CD4-positive, alpha-beta T cell treated with Interleukin-15 for 1 hour (primary cell): ENCODE measurements at places on chromosomes 1 and 21.

GRCh38 chr21:38337793-38338192 lies 81.0 kb downstream of the KCNJ15 start:
- no peak for DNase-seq

DNA sequence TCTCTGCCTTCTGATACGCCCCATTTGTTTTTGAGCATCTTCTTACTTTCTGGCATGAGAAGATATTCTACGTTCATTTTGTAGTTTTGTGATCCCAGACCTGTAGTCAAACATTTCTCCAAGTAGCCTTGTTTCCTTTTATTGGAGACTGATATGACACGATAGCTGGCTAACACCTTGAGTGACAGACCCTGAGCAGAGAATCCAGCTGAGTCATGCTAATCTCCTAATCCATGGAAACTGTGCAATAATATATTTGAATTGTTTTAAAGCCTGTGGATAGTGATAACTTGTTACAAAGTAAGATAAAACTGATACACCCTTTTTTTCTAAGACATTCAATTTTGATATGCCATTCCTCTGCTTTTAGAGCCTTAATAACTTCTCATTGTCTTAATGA lies 1.2 kb upstream of the IFI44L start:
- DNase-seq: no peak

GRCh38 chr21:31558189-31558961 lies 101.1 kb upstream of the SOD1 start:
- DNase-seq: no peak

- DNase-seq: no peak
These were observed 27.6 kb upstream of the SIPA1L2 start for GRCh38 chr1:232657426-232658005.

GRCh38 chr1:57916041-57916440 lies 492.2 kb upstream of the DAB1 start:
- no peak for DNase-seq

- no peak for DNase-seq
These were observed 105.4 kb upstream of the FAM78B start for GRCh38 chr1:166272155-166272554.

- no peak for DNase-seq
These were observed 65.3 kb upstream of the MAN1A2 start for GRCh38 chr1:117301901-117302300.

DNA sequence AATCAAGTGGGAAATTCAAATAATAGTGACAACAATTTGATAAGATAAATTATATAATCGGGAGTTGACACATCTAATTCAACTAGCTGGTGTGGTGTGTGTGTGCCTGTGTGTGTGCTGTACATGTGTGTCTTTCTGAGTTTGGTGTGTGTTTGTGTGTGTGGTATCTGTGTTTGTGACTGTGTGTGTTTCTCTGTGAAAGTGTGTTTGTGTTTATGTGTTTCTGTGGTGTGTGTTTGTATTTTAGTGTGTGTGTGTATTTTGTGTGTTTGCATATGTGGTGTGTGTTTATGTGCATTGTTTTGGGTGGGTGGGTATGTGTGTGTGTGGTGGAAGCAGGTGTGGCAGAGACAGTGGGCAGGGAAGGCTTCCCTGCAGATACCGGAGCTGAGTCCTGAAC lies 4.8 kb upstream of the DSCAM start:
- no peak for DNase-seq

GRCh38 chr1:156026588-156026987 lies 5.8 kb upstream of the SSR2 start:
- no peak for DNase-seq

- no peak for DNase-seq
These were observed 77.7 kb downstream of the PCNX2 start for GRCh38 chr1:233217832-233218231.

DNA sequence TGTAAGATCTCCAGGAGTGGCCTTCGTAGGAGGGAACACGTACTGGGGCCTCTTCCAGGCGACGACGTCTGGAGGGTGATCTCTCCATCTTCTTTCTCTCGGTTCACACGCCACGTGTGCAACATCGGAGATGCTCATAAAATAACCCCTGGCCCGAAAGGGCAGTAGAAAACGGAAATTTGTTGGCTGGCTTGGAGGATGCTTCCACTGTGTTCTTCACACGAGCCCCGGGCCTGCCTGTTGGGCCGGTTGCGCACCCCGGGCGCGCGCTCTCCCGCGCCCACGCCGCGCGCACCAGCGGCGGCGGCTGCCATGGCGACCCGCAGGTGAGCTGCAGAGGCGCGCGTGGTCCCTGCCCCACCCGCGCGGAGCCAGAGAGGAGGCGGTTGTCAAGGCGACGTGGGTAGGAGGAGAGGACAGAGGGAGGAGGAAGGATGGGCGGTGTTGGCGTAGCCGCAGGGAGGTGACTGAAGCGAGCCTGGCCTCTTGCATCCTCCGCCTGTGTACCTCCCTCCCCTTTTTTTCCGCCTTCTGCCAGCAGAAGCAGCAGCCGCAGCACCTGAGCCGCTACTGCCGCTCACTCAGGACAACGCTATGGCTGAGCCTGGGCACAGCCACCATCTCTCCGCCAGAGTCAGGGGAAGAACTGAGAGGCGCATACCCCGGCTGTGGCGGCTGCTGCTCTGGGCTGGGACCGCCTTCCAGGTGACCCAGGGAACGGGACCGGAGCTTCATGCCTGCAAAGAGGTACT lies at the start of gene ELAPOR1:
ELAPOR1 (plus strand) TSS at position 526 of the 752 bp plus-strand sequence; CDS start at position 595, 69 bp downstream.
- DNase-seq: peak; percentile 94

DNA sequence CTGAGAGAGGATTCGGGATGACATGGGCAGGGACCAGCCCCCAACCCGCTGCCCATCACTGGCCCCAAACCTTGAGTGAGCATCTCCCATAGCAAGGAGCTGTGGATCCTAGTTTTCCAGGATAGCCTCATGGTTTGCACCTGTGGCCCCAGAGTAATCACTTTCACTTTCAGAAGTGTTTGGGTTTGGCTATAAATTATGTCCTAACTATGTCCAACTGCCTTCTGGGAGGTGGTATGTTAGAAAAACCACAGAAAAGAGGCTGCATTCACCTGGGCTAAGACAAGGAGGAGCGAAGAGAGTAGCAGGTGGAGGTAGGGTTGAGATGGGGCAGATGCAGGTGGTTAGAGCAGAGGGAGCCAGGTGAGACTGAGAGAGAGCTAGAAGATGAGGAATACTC lies 19.4 kb upstream of the CLIC6 start:
- DNase-seq: no peak

DNA sequence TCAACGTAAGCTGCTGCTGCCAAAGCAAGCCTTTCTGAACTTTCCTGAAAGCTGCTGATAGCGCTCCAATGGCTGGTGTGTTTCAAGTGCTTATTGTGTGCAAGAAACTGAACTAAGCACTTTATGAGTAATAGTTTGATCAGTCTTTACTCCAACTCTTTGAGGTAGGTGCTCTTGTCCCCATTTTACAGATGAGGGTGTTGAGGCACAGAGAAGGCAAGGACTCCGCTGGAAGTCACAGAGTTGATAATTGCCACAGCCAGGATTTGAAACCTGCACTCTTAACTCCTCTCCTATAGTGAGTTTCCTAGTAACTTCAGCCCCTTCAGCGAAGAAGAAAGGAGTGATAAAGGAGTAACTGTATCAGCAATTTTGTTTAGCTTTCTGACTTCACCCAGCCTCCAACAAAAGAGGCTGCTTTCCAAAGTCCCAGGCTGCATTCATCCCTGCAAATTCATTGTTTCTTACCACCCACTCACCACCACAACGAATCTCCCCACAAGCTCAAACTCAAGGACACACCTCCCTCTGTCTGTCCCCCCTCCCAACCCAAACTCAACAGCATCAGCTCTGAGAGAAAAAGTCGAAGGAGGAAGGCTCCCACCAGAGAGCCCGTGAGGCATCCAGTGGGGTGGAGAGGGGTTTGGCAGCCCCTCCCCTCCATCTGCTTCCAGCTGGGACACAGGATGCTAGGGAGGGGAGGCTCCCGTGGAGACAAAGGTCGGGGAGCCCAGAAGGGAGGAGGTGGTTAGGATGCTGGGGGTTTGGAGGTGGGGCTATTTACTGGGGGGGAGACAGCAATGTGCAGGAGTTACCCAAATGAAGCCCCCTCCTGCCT lies 139.6 kb downstream of the NAV1 start:
- DNase-seq: no peak

- DNase-seq: no peak
These were observed 20.9 kb upstream of the UBL4B start for GRCh38 chr1:110091381-110091780.

GRCh38 chr1:38123356-38124135 lies 77.0 kb upstream of the POU3F1 start:
- no peak for DNase-seq

- DNase-seq: no peak
These were observed 127.1 kb downstream of the HUNK start for GRCh38 chr21:31999810-32000468.

DNA sequence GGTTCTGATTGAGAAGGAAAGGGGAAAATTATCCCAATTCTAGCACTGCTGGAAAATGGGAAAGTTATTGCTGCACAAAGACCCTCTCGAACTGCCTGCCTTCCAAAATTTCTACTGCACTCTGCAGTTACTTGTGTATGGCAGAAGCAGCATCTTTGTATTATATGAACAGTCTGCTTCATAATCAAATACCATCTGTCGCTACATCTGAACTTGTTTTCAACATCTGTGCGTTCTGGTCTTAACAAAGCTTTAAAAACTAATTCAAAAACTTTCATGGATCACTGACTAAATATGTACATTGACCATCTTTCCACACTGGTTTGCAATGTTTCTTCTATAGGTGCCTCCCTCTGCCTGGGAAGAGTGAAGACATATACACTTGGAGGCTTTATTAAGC lies 79.2 kb downstream of the PROX1 start:
- no peak for DNase-seq

- no peak for DNase-seq
These were observed 137.7 kb downstream of the COL11A1 start for GRCh38 chr1:102970496-102971078.

GRCh38 chr1:239897458-239897857 lies 194.2 kb upstream of the FMN2 start:
- no peak for DNase-seq

GRCh38 chr1:5410652-5411051 lies 581.6 kb downstream of the NPHP4 start:
- DNase-seq: no peak

- DNase-seq: no peak
These were observed 5.3 kb upstream of the DDX59 start for GRCh38 chr1:200674838-200675587.

GRCh38 chr1:110160538-110161100 lies 10.3 kb downstream of the SLC6A17 start:
- no peak for DNase-seq

DNA sequence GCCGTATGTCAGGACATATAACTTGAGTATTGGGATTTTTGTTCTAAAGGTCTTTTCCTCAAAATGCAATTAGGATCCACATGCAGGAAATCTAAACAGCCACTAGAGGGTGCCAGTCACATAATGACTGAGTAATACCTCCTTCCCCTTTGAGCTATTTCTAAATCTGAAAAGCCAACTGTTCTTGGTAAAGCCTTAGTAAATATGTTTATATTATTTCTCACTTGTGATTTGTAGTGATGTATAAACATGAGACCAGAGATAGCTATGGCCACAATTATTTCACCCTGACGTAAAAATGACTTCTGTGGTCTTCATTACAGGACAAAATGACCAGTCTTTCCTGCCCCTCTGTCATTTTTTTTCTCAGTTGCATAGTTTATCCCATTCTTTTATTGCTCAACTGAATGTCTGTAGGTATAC lies 41.0 kb upstream of the DR1 start:
- DNase-seq: peak; percentile 27

GRCh38 chr1:155424091-155424490 lies 103.4 kb downstream of the RUSC1 start:
- no peak for DNase-seq

GRCh38 chr1:39167632-39168209 lies 36.8 kb upstream of the MACF1 start:
- no peak for DNase-seq

- no peak for DNase-seq
These were observed 407 bp downstream of the GALNT2 start for GRCh38 chr1:230067419-230067870.

DNA sequence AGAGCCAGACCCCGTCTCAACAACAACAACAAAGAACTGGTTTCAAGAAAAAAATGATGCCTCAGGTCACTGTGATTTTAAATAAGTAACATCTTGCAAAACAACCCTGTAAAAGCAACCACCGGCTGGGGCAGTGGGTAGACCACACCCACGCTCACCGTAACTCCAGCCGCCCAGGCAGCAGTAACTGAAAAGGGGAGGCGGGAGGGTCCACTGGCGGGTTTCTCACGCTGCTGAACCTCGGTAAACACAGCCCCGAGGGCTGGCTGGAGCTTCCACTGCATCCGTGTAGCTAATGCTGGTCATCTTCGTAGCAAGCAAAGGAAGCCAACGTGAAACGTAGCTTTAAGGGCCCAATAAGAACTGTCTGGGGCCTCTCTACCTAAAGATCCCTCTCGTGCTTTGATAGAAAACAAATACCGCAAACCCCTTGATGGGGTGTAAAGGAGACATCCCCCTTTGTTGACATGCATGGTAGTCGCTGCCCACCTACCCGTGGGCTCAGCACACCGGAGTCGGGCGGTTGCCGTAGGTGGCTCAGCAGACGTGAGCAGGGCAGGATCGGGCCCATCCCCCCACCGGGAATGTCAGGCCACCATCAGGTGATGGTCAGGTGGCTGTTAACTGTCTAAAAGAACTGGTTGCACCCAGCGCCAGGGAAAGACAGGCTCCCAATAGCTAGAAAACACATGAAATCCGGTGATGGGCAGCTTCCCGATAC lies 4.2 kb downstream of the C1orf159 start:
- no peak for DNase-seq

GRCh38 chr1:202688401-202688800 lies 21.9 kb downstream of the SYT2 start:
- DNase-seq: no peak

GRCh38 chr1:184634296-184634695 lies 120.4 kb downstream of the EDEM3 start:
- DNase-seq: no peak

DNA sequence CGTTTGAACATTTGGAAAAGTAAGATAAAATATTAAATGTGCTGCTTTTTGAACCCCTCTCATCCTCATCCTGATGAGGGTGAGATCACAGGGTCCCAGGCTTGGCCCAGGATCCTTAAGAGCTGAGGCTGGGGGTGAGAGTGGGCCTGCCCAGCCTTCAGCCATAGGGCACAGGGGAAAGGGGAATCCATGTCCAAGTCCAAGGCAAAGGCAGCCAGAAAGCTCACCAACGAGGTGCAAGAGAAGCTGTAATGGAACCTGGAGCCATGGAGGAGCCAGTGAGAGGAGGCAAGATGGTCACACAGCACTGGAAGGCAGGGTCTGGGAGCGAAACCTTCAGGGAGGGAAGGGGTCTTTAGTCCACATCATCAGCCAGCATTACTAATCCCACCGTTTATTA lies 191.9 kb downstream of the RRAGC start:
- no peak for DNase-seq

DNA sequence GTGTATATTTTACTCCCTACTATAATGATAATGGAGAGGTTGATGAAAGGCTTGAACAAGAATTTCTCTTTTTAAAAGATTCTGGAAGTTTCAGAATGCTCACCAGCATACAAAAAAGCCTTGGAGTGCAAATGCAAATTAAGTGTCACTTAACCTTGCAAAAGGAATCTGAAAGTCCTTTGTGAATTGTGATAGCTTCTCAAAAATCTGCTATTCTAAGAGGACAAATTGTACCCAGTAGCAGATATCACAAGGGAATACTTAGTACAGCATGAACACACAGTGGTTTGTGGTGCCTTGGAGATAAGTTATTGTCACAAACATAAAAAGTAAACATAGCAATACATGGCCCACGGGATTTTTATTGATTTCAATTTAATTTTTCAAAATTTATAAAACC lies 1208.3 kb upstream of the B3GALT2 start:
- DNase-seq: no peak

- no peak for DNase-seq
These were observed 11.1 kb upstream of the SCYL3 start for GRCh38 chr1:169904834-169905233.
